ENCODE measurements at places on chromosomes 7 and 10.

DNA sequence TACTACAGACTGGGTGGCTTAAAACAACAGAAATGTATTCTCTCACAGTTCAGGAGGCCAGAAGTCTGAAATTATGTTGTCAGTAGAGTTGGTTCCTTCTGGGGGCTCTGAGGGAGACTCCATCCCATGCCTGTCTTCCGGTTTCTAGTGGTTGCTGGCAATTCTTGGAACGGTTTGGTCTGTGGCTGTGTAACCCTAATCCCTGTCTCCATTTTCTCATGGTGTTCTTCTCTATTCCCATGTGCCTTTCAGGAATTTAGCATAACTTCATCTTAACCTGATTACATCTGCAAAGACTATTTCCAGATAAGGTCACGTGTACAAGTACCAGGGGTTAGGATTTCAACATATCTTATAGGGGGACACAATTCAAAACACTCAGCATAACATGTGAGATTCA, 73.2 kb downstream of the FAM241B start:
- no peak for DNase-seq

DNA sequence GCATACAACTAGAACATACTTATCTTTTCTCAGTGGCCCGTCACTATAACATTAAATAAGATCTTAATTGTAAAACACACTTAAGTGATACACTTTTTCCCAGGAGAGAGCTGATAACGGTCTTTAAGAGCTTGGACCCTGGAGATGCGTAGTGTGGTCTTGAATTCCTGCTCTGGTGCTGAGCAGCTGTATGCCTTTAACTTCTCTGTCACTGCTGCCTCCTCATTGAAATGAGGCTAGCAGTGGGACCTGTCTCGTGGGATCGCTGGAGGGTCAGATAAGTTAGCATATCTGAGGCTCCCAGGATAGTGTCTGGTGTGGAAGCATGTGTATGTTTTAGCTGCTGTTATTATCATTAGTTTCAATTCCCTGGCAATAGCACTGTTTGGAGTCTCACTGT, 194.9 kb downstream of the SDK1 start:
- no peak for DNase-seq

DNA sequence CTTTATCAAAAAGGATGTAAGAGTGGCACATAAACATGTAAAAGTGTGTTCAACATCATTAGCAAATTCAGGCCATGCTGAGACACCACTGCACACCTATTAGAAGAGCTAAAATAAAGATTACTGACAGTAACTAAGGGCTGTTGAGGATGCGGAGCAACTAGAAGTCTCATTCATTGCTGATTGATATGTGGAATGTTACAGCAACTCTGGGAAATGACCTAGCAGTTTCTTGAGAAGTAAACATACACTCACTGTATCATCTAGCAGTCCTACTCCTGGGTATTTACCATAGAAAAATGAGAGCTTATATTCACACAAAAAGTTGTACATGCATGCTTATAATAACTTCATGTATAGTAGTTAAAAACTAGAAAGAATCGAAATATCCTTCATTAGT, 77.3 kb downstream of the CCSER2 start:
- DNase-seq: no peak

DNA sequence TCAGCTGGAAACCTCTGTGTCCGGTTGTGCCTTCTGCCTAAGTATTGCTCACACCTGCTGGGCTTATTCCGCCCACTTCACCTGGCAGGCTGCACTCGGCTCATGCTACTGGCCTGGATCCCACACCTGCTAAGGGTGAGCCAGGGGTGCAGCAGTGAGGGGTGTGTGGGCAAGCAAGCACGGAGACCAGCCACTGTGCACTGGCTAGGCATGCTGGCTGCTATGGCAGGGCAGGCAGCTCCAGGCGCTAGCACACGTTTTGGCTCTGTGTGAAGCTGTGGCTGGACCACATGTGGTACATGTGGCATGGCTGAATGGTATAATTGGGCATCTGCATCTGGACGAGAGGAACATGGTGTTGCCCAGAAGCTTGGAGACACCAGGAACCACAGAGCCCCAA, 940.7 kb downstream of the NRG3 start:
- DNase-seq: no peak

- no peak for DNase-seq
These were observed 89.8 kb downstream of the CREM start for GRCh38 chr10:35216303-35216905.

DNA sequence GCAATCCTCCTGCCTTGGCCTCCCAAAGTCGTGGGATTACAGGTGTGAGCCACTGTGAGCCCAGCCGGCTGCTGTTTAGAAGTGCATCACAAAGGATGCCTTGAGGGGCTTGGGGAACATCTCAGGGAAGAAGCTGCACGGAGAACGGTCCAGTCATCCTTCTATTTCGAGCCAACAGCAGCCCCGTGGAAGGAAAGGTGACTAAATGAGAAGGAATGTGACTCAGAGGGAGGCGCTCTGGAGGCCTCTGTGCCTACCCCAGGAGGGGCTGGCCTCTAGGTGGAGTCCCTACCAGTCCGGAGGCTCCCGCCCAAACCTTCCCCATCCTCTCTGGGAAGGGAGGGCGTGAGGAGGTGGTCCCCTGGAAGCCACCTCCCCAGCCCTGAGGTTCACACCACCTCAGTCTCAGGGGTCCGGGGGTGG, 76.2 kb downstream of the CTBP2 start:
- DNase-seq: peak; percentile 86

DNA sequence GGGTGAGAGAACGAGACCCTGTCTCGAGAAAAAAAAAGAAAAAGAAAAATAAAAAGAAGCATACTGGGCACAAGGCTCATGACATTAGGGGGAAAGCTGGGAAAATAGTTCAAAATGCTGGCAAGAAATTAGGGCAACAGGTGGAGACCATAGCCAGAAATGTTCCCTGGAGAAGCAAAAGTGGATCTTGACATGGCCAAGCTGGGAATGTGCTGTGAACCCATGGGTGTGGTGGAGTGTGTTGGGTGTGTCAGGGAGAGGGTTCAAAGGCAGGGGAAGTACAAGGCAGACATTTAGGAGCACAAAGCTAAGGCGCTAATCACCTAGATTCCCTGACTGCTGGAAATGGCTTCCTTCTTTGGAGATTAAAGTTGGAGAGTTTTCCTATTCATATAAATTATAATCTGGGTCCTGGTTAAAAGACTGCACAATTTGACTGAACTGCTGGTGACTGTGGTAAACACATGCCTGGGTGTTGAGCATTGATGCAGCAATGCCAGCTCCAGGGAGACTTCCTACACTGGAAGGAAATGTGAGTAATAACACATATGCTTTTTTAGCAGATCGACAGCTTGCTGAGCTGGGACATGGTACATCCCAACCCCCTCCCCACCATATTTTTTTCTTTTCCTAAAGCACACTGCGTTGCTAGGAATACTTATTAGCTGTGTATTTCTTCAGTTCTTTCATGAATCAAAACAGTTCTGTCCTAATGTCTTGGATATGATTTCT, 70.1 kb upstream of the ARHGAP21 start:
- no peak for DNase-seq

GRCh38 chr7:102425639-102426267, 7.6 kb upstream of the ORAI2 start:
- no peak for DNase-seq

DNA sequence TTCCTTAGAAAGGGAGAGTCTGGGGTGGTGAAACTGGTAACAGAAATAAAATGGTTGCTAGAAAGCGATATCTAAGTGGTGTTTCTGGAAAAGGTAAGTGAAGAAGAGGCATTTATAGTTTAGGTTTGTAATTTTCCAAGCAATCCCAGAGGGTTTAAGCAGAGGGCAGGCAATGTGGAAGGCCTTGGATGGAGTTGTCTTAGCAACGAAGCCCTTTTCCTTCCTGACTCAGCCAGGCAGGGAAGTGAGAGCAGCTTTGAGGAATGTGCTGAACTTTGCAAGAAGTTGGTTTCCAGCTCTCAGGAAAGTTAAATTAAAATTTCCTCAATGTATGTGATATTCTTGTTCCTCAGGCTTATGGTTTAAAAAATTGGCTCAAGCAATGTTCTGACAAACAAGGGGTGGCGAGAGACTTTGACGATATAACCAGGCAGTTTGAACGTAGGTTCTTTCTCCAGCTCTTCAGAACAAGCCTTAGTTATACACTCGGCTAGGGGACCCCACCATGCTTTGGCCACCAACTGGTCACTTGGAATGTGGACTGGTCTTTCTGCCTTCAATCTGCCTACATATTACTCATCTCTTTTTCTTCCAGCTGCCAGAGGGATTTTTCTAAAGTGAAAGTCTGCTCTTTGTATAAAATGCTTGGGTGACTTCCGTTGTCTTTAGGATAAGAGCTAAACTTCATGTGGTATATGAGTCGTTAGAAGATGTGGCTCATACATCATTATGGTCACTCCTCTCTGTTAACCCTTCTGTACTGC, 66.9 kb upstream of the SLC25A13 start:
- DNase-seq: peak; percentile 61

- no peak for DNase-seq
These were observed 239.1 kb upstream of the MEOX2 start for GRCh38 chr7:15925608-15926007.

DNA sequence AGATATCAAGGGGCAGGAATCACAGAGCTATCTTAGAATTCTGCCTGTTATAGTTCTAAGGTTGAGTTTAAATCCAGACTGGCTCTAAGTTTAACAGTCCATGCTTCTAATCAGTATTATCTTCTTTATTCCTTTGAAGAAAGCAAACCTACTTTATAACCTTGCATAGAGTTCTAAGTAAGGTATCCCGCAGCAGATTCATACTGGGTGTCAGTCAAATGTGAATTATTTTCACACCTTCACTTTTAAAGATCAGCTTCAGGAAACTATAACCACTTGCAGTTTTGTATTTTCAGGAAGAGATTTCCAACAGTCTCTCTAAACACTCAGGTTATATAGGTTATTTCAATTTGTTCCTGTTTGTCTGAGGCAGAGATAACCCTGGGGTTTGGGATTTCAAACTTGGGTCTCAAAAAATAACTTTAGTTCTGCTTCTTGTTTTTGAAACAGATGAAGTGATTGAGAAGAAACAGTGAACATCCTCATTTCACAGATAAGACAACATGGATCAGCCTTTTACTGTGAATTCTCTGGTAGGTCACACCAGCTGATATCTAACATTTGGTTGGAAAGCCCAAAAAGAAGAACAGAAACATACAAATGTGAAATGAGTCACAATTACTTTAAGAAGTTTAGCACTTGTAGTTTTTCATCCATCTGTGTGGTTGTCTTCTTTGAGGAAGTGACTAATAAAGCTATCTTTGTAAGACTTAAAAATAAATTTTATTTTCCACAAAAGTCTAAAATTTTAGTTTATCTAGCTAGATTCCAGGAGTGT, 21.4 kb downstream of the STAMBPL1 start:
- no peak for DNase-seq

DNA sequence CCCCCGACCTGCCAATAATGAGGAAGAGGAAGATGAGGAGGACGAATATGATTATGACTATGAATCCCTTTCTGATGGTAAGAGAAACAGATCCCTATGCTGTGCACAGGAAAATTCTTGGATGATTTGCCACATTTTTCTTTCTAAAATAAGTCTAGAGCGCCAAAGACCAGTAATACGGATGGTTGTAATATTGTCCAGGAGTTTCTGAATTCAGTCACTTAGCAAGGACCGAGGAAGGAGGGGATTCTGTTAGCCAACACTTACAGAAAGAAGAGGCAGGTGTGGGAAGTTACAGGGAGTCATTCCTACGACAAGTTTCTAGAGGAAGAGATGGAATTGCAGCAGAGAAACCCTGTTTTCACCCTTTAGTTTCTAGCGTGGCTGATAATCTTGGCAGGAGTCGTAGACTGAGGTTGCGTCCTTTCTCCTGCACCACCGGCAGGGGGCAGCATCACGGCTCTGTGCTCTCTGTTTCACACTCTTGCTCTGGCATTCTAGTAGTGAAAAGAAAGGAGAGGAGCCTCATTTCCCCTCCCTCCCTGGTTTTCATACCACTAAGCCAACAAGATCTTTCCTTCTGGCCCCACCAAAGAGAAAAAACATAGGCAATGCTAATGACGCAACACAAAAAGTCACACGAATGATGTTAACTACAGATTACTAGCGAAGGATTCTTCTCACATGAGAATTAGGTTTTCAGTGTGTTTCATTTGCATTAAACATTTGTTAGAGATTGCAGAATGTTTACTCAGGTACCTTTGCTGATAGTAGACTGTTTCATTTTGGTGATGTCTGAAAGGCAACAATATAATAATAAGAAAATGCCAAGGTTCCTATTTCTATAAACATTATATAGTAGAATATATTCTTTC, 82.7 kb downstream of the NOC3L start:
- DNase-seq: no peak

- DNase-seq: no peak
These were observed 110.1 kb downstream of the TNS3 start for GRCh38 chr7:47471831-47472230.

- no peak for DNase-seq
These were observed 676.0 kb upstream of the GALNT17 start for GRCh38 chr7:70455925-70456324.

DNA sequence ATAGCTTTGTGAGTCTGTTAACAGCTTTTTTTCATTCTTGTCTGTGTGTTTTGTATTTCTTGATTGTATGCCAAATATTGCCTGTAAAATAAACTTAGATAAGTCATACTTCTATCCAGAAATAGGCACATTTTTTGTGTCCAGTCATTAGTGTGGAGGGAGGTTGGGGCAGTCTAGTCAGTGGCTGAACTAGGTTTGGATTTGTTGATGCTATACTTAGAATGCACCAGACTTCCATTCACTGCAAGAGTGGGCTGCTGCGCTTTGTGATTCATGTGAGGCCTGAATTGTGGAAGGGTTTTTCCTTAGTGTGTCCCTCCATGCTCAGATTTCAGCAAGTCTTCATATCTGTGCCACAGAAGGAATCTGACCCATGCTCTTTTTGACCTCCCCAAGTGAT, 50.0 kb downstream of the TRUB1 start:
- no peak for DNase-seq

DNA sequence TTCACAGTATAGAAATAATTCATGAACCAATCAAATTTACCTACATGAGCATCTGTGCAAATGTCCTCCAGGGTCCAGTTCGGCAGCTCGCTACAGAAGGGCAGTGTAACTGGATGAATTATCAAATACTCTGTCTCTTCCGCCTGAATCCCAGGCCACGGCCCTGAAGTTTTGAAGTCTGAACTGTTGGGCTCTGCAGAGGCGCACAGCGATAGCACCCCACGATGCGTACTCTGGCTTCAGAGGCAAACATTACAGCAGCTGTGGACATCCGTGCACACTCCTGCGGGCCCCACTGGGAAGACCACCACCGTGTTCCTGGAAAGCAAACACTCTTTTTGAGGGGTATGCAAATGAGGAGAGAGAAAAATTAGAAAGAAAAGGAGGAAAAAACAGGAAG, 259.8 kb upstream of the TCERG1L start:
- no peak for DNase-seq

DNA sequence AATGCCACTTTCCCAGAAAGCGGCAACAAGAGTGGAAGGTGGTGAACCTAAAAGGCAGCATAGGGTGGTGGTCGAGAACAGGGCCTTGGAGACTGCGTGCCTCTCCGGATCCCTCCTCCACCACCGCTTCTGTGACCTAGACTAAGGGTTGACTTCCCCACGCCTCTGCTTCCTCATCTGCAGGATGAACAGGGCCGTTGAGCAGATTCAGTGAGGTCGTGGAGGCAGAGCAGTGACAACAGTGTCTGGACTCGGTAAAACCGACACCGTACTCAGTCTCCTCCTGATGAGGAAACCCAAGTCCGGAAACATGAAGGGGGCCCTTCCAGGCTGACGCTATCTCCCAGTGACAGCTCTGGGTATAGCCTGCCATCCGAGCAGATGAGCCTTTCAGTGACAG, 162.6 kb downstream of the CELF2 start:
- no peak for DNase-seq

Measured in amniotic stem cell (primary cell).